Stimulated activated effector memory CD8-positive, alpha-beta T cell treated with anti-CD3 and anti-CD28 coated beads, Interleukin-12 subunit alpha, Interleukin-12 subunit beta, amount 100 ng/mL, for 72 hours (primary cell): ENCODE measurements at places on chromosomes 2 and 18.

- peak; percentile 72 for DNase-seq
Measured at GRCh38 chr18:62585274-62586150, 62.7 kb downstream of the ZCCHC2 start.

GRCh38 chr2:228735697-228736096 is 535.4 kb downstream of the PID1 start:
- DNase-seq: no peak

- no peak for DNase-seq
Measured at GRCh38 chr18:57523171-57523956, 63.1 kb downstream of the FECH start.

- DNase-seq: no peak
Measured at GRCh38 chr2:105442056-105442455, 43.2 kb upstream of the FHL2 start.

DNA sequence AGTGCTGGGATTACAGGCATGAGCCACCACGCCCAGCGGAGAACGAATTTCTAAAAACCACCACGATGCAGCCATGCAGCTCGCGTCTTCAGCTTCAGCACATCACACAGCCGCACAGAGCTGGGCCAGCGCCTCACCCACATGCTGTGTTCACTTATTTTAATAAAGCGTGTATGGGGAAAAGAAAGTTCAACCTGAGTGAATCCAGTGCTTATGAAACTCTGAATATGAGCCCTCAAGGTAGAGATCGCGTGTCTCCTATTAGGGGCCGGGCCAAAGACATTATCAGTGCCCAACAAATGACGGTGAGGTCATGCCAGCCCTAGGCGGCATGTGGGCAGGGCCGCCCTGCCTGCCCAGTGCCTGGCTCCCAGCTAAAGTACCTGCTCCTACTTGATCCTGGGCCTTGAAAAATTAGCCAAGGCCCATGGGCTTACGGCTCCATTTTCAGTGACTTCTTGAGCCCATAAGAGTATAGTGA is 44.3 kb downstream of the SPRED2 start:
- no peak for DNase-seq

DNA sequence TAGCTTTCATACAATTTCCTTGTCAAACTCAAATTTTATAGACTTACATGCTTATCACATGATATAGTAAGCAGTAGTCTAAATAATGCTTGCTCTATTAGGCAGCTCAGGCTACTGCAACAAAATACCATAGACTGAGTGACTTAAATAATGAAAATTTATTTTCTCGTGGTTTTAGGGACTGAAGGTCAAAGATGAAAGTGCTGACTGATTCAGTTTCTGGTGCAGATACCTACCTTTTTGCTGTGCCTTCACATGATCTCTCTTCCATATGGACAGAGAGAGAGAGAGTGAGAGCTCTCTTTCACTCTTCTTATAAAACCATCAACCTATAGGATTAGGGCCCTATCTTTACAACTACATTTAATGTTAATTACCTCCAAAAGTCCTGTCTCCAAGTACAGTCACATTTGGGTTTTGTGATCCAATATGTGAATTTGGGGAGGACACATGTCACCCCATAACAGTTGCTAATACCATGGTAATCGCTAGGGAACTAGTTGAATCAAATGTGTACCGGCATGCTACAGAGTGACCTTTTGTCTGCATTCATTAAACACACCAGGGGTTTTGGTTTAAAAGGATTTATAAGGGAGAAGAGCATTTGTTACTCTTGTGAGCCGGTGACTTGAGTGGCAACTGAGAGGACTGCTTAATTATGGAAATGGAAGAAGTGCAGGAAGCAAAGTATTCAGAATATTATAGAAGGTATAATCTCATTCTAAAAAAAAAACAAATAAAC is 723.4 kb upstream of the LRRTM4 start:
- no peak for DNase-seq

GRCh38 chr2:83282043-83282795 is 1176.9 kb downstream of the SUCLG1 start:
- no peak for DNase-seq

- no peak for DNase-seq
Measured at GRCh38 chr2:172655838-172656573, 79.6 kb upstream of the RAPGEF4 start.

DNA sequence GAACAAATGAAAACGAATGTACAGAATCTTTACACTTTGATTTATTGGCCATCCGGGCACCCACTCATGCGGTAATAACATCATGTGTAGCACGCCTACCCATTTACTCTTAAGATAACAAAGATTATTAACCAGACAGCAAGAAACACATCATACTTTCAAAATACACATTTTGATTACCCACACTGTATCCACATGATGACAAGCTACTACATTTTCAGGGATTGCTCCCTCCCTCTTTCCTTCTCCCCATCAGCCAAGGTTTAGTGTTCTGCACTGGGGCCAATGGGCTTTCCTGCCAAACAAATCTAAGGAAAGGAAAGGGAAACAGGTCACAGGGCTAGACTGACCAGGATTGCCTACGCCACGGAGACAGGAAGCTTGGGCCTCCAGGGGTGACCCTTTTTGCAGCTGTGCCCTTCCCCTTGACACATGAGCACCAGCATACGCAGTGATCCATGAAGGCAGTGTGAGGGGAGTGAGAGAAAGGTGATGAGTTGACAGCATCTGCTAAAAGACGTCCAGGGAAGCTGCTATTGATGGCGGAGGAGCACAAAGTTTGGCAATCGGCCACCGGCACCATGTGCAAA is 76.5 kb downstream of the ZNF521 start:
- DNase-seq: no peak

DNA sequence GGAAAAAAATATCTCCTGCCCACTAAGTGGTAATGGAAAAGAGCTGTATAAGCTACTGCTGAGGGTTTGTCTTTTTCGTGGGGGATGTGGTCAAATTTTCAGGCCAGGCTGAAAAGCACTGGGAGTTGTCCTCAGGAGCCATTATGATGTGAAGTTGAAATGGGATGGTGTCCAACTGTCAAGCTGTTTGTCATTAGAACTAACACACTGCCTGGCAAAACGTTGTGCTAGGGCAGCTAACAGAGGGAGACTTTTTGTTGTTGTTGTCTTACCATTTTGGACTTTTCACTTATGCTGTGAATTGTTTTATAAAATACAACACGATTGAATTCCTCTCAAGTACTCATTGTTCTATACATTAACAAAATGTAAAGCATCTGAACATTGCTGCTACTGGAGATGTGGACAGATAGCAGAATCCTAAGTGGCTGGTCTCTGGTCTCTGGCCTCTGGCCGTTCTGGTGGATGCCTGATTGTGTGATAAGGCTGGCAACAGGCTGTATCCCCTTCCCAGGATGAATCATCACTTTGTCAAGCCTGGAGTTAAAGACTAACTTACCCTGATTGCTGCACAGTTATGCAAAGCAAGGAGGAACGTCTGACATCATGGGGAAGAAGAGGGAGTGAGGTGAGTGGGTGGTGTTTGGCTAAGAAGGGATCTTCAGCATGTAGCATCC is 2.3 kb downstream of the MYO1B start:
- DNase-seq: no peak

DNA sequence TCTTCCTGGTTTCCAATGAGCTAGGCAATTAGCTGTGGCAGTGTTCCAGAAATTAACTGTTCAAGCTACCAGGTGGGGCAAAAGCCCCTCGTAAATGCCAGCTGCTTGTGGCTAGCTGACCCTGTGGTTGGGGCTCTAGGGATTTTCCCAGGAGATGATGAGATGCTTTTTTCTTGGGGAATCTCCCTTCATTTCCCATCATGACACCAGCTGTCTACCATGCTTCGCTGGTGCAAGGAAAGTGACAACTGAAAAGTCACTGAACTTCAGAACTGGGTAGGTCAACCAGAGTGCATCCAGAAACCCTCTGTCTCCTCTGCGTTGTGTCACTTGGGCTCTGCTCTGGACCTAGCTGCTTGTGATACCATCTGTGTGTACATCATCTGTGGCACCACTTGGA is 386.5 kb upstream of the DCC start:
- DNase-seq: no peak

DNA sequence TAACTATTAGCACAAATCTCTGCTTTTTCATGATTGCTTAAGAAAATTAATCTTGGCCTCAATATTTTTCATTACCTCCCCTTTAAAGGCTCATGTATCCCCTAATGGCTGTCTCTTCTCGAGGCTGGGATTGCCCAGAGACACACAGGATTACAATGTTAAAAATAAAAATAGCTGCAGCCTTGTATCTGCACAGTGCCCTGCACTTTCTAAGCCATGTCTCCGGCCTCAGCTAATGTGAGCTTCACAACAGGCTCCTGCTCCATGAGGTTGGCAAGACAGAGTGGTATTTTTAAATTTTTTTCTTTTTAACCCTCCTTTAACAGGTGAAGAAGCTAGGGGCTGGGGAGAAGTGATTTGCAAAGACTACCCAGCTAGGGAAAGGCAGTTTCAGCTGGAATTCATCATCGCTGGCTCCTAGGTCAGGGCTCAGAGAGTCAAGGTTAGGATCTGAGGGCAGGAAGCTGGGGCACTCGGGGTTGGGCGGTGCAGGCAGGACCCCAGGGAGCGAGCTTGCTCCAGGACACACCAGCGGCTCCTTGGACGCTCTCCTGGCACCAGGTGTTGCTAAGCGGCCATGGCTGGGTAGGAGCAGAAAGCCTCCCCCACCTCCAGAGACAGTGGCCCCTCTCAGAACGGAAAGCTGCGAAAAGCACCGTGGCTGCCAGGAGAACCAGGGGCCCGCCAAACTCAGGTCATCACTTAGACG is 135.6 kb downstream of the SMAD2 start:
- DNase-seq: no peak

DNA sequence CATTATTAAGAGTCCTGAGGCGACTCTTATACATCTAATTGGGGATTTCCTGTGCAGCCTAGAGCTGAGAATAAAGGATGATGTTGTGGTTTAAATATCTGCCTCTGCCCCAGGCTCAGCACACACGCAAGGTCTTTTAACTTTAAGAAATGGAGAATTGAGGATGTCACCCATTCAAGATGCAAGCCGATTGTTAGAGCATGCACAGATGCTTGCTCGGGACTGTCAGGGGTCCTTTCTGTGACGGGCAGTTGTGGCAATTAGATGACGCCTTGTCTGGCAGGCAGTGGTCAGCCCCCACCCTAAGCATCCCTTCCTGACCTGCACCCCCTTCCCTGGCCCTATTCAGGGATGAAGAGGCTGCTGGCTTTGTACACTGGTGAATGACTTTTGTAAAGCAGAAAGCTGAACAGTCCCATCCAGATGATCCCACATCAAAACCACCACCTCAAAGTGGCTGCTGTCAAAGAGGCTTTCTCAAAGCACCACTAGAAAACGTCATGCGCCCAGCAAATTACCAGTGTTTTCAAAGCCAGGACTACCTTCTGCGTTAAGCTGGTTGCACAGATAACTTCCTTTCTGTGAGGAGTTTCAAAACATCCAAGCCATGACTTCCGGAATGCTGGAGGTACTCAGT is 23.7 kb downstream of the FAM178B start:
- DNase-seq: no peak

- peak; percentile 75 for DNase-seq
Measured at GRCh38 chr2:33598561-33599174, 431 bp downstream of the FAM98A start.

DNA sequence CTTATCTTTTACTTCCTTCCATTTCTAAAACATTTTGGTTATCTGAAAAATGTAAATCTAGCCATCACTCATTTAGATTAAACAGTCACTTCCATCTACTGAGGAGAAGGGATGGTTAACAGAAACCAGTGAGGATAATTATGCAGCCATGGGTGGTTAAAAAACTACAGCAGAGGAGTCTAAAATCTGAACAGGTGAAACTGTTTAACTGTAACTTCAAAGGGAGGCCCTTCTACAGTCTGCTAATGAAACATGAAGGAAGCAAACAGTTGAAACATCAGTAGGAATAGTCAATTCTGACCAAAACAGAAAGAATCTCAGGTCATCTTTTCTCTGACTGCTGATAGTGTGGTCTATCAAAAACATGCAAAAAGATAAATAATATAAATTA is 71.0 kb downstream of the DTNB start:
- DNase-seq: no peak

DNA sequence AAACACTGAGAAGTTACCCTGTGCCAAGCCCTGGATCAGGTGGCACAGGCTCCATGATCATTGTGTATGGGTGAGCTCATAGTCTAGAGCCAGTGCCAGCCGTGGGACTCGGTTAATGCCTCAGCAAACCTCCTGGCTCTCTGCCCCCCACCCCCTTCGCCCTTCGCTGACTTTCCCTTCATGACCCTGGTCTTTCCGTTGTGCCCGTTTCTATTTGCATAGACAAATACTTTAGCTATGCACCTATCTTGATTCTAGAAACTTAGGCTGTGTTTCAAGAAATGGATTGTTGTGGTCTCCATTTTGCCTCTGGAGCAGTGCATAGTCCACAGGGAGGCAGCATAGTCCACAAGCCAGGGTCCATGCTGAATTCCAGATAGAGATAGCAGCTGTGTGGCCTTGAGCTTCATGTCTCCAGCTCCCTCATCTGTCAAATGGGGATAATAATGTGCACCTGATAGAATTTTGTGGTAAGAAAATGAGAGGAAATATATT is 44.8 kb upstream of the KDM3A start:
- no peak for DNase-seq

DNA sequence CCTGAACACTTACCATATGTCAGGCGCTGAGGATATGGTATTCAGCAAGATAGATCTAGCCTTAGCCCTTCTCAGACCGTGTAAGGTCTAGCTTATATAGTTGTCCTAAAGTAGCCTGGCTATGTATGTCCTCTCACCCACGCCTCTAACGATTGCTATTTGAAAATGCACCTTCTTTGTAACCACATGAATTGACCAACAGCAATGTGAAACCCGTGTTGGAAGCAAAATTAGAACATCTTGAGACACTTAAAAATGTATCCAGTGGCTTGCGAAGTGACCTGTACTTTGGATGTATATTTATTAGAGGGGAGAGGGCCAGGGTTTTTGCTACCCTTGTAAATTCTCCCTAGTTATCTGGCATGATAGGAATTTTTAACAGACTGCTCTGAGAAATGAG is 860.0 kb upstream of the ZEB2 start:
- no peak for DNase-seq

- DNase-seq: no peak
Measured at GRCh38 chr18:77711096-77711495, 461.4 kb downstream of the GALR1 start.

- peak; percentile 74 for DNase-seq
Measured at GRCh38 chr2:233414777-233415570, 60.7 kb downstream of the DGKD start.

- no peak for DNase-seq
Measured at GRCh38 chr2:48207851-48208250, 301.6 kb upstream of the FBXO11 start.

- DNase-seq: no peak
Measured at GRCh38 chr18:6738622-6739021, 9.1 kb downstream of the ARHGAP28 start.

- no peak for DNase-seq
Measured at GRCh38 chr2:152555048-152555447, 162.2 kb downstream of the PRPF40A start.
